Umbilical cord (tissue), 2 donors: ENCODE measurements at places on chromosomes 1 and 21.

- no peak for DNase-seq
Observed at GRCh38 chr1:71413441-71414175, 332.8 kb upstream of the ZRANB2 start.

- DNase-seq, result peak; percentile 54
Observed at GRCh38 chr1:207825719-207826556, 74.1 kb downstream of the CD46 start.

GRCh38 chr21:41627428-41627827, 119.5 kb upstream of the TMPRSS2 start:
- no peak for DNase-seq

DNA sequence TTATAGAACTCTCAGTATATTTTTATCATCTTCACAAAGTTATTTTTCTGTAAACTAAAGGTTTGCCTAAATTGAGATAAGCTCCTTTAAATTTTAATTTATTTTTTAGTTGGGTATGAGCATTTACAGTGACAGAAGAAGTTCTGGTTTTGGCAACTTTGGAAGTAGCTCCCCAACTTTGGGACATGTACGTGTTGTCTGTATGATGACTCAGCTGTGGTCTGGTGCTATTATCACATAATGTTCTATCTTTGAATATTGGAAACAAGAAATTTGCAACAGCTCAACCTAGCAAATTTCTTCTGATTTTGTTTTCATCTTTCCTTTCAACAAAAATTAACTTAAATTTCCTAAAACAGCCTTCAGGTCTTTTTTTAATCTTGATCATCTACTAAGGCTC, 46.6 kb upstream of the C1orf105 start:
- no peak for DNase-seq

GRCh38 chr1:161195171-161195570, 3.7 kb downstream of the ADAMTS4 start:
- DNase-seq, result no peak

DNA sequence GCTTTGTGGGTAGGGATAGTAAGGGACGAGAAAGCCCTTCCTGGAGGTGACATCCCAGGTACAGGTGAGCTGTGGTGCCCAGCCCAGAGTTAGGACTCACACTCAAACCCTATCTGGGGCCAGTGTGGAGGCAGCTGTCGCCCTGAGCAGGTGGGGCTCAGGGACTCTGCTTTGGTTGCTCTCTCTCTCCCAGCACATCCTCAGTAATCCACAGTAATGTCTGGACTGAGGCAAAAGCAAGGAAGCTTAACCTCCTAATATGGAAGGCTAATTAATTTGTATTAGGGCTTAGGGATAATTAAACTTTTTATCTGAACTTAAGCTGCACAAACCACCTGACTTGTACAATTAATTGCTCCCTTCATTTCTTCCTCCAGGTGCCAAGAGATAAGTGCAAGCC, 38.2 kb downstream of the DDX20 start:
- no peak for DNase-seq

DNA sequence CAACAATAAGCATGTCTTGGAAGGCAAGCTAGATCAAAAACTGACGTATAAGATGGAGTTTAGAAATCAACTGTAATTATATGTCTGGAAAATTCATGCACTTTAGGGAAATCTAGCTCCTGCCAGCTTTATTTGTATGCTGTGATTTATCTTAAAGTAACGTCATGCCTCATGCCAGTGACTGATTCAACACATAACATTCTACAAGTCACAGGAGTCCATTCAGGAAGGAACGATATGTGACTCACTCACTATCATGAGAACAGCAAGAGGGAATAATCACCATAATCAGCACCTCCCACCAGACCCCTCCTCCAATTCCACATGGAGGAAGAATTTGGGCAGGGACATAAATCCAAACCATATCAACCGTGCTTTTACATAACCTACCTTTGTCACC, 682.4 kb upstream of the ADAMTS5 start:
- peak; percentile 32 for DNase-seq

GRCh38 chr1:116503546-116504307, 67.1 kb downstream of the CD58 start:
- DNase-seq, result no peak

- DNase-seq, result no peak
Observed at GRCh38 chr1:226645279-226645976, 93.7 kb downstream of the ITPKB start.

GRCh38 chr1:204883405-204883804, 12.7 kb downstream of the NFASC start:
- no peak for DNase-seq

DNA sequence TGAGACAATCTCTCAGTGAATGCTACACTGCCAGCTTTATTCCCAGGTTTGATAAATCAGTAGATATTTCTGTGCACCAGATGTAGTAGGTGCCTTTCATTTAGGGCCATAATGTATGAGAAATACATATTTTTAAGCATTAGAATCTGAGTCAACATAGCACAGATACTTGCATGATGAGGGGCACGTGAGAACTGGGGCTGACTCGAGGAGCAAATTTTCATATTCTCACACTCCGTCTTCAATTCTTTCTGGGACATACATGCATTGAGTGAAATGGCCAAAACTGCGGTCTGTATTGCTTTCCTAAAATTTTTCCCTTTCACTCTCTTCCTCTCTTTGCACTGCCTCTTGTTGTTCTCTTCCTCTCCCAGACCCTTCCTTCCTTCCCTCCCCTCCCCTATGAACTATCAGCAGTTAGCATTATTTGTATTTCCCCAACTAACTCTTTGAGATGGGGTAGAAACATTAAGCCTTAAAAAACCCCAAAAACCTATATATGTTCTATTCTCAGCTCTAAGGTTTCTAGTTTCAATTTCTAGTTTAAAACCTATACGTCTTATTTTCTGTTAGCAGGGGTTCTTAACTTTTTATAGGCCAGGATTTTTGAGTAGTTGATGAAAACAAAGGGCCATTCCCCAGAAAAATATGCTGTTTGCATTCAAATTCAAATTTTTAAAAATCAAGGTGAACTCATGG, 289.1 kb downstream of the PTBP2 start:
- DNase-seq, result no peak

- no peak for DNase-seq
Observed at GRCh38 chr1:220732621-220733020, 15.5 kb upstream of the MTARC2 start.

DNA sequence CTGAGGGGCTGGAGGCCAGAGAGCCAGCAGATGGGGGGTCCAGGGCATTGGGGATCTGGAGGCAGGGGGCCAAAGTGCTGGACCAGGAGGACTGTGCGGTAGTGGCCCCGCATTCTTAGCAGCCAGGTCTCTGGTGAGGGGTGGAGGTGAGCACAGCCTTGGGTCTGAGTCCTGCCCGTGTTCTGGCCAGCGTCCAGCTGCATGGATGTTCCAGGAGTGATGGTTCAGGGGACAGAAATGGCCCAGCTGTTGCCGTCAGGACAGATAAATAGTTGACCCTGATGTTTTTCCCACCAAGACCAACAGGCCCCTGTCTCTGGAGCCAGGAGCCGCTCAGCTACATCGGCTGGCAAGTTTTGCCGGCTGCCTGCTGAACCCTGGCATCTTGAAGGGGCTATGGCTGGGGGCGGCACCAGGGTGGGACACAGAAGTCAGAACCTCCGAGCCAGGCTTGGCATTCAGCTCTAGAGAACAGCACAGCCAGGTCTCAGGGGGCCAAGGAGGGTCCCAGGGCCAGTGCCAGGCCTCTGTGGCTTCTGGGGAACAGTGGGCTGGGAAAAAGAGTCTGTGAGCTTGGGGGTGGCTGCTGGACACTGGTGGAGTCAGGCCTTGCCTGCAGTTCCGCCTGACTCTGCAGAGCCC, 19.4 kb upstream of the TTC34 start:
- no peak for DNase-seq
